Stimulated activated CD8-positive, alpha-beta memory T cell treated with anti-CD3 and anti-CD28 coated beads, Interleukin-15, amount 100 ng/mL, for 24 hours (primary cell): ENCODE measurements at places on chromosomes 3 and 15.

GRCh38 chr3:38297947-38298711 is 16.0 kb downstream of the SLC22A14 start:
- DNase-seq, result no peak

DNA sequence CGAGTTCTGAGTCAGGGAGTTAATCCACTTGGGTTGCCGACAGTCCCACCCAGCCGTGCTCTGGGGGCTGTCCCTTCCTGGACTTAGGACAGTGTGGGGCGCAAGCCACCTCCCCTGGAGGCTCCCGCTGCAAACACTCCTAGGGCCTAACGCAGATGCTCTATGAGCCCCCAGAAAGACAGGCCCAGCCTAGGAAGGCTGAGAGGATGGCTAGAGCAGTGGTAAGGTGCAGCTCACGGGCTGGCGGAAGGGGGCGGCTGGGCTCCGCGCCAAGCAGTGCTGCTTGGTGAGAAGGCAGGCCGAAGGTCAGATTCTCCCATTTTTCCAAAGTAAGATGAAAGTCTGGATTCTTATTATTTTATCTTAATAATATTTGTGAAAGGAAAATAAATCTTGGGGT is 84.6 kb upstream of the ALDH1L1 start:
- no peak for DNase-seq

GRCh38 chr3:158359339-158359738 is 211.7 kb upstream of the MLF1 start:
- DNase-seq, result no peak

DNA sequence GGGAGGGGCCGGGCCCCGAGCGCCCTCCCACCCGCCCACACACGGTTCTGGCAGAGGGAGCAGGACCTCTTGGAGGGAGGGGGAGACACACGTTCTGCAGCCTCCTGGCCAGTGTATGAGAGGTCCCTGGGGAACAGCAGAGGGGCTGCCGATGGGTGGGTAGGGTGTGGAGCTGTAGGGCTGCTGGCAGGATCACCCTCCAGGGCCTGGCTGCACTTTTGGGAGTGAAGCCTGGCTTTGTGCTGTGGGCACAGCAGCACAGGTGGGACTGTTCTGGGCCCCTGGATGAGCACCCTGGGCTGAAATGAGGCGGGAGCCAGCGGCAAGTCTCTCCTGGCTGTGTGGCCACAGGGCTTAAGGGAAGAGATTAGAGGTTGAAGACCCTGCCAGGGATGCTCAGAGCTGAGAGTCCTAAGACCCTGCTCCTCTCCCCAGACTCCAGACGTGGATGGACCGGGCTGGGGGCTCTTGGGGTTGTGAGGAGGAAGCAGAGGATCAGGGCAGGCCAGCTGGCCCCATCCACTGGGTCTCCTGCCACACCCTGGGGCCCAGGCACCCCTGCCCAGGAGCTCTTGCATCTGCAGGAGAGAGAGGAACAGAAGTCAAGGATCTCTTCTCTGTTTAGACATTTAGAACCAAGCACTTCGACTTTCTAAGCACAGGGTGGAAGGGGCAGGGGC is 45.2 kb downstream of the RGMA start:
- DNase-seq, result no peak

DNA sequence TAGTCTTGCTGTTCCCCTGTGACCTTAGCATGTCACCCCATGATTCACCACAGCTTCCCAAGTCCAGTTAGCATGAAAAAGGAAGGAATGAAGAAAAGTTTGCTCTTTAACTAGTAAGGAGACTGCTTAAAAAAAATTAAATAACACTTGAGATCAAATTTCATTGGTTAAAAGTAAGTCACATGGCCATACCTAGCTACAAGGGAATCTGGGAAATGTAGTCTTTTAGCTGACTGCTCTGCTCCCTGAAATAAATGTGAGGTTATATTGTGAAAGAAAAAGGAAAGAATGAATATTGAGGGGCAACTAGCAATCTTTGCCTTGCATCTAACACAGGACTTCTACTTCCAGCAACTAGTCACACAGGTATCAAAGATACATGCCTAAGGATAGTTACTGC is 84.7 kb upstream of the LRRN1 start:
- DNase-seq, result no peak

- DNase-seq, result no peak
These were observed 20.2 kb upstream of the CFAP161 start for GRCh38 chr15:81113861-81114291.

GRCh38 chr15:40477642-40478327 is 7.0 kb downstream of the CHST14 start:
- DNase-seq, result no peak

GRCh38 chr15:93583968-93584367 is 495.0 kb upstream of the RGMA start:
- DNase-seq, result no peak

GRCh38 chr15:44066211-44066827 is 128.8 kb downstream of the FRMD5 start:
- DNase-seq, result peak; percentile 6

- DNase-seq, result no peak
These were observed 258.3 kb upstream of the ZPLD1 start for GRCh38 chr3:102176333-102177050.

- DNase-seq, result no peak
These were observed 245.4 kb upstream of the CBLB start for GRCh38 chr3:106114220-106114619.

GRCh38 chr3:119657887-119658702 is 2.3 kb downstream of the POPDC2 start:
- DNase-seq, result no peak

GRCh38 chr3:108552267-108553159 is 36.7 kb downstream of the CIP2A start:
- DNase-seq, result no peak

DNA sequence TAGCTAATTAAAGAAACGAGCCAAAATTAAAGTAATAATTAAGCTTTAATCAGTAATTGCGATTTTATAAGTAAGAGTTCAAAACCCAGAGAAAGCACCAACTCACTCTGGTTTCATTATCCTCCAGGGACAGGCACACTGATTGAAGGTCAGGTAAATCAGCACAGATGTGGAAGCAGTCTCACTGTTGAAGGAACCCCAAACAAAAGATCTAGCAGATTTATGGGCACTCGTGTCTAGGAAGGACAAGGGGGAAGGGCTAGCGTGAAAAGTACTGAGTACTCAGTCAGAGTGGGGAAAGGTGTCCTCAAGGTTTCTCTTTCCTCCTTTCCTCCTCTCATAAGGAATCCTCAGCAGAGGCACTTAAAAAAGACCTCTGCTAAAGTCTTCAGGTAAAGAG is 320.1 kb downstream of the PYDC2 start:
- no peak for DNase-seq

DNA sequence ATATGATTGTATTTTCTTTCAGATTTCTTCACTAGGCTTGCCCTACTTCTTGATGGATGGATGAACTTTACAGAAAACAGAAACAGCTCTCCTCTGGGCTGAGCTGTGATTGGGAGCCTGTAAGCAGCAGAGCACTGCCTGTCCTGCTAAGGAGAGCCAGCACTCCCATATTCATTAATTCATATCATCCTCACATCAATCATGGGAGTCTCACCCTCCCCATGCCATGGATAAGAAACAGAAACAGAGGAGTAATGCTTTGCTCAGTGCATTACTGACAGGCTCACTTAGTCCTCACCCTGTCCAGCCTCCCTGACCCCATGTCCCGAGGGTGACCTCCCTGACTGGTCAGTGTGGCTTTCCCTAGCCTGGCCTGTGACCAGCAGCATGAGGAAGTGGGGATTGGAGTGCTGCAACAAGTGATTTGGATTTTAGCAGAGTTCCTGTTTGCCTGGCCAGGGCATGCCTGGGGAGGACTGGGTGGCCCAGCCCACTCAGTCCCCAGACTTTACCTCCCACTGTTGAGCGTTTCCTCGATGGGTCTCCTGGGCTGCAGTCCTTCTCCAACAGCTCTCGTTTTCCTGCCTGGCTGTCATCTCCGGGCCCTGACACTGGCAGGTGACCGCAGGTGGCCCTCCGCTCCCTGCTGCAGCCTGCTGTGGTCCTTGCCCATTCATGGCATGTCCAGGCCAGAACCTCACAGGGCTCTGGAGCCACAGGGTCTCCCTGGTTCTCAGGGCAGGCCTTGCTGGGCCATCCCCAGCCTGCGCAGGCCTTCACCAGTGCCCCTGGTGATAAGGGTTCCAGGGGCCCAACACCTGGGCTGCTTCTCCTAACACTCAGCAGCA is 1.3 kb upstream of the TMIE start:
- no peak for DNase-seq

DNA sequence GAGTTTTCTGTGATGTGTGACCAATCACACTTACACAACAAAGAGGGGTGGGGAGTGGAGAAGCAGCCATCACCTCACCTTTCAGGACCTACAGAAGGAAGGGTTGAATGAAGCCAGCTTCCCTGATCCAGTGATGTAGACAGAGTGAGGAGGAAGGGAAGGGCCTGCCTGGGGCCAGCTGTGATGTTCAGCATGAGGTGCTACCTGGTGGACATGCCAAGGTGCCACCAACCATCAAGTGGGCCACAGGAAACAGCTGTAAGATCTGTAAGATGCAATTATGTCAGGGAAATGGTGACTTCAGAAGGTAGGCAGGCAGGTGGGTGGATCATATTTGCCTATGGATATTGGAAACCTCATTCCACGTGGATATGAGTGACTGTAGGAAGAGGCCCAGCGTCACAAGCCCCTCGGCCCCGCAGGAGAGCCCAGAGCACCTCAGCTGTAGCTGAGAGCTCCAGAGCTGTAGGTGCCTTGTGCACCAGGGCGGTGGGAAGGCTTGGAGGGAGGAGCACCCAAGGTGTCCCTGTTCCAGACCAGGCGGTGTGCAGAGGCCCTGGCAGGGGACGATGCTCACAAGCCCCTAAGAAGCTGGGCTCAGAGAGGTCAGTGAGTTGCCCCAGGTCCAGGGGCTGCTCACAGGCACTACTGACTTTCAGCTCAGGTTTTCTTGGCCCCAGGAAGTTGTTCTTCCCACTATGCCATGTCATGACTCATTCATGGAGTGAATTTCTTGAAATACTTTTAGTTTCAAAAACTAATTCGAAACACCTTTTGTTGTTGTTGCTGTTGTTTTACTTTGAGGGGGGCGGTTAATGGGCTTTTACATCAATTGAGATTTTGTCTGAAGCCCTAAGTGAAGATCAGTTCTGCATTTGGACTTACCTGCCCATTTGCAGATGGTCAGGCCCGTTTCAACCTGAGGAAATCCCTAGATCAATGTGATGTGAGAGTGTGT is 94.2 kb upstream of the ALDH1A3 start:
- DNase-seq, result no peak

- peak; percentile 52 for DNase-seq
These were observed 16.9 kb downstream of the MRPL46 start for GRCh38 chr15:88450125-88450798.

GRCh38 chr15:69305933-69306568 is 7.3 kb downstream of the PAQR5 start:
- DNase-seq, result no peak

DNA sequence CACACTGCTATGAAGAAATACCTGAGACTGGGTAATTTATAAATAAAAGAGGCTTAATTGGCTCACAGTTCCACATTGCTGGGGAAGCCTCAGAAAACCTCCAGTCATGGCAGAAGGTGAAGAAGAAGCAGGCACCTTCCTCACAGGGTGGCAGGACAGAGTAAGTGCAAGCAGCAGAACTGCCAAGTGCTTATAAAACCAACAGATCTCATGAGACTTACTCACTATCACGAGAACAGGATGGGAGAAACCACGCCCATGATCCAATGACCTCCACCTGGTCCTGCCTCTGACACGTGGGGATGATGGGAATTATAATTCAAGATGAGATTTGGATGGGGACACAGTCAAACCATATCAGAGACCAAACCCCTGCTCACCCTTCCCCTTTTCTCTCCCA is 75.0 kb downstream of the TRIM69 start:
- DNase-seq, result no peak

- no peak for DNase-seq
These were observed 39.0 kb downstream of the ANAPC13 start for GRCh38 chr3:134446800-134447199.

- no peak for DNase-seq
These were observed 160.7 kb downstream of the SQOR start for GRCh38 chr15:45795440-45796069.

GRCh38 chr15:101156061-101156460 is 95.8 kb downstream of the CHSY1 start:
- DNase-seq, result no peak

DNA sequence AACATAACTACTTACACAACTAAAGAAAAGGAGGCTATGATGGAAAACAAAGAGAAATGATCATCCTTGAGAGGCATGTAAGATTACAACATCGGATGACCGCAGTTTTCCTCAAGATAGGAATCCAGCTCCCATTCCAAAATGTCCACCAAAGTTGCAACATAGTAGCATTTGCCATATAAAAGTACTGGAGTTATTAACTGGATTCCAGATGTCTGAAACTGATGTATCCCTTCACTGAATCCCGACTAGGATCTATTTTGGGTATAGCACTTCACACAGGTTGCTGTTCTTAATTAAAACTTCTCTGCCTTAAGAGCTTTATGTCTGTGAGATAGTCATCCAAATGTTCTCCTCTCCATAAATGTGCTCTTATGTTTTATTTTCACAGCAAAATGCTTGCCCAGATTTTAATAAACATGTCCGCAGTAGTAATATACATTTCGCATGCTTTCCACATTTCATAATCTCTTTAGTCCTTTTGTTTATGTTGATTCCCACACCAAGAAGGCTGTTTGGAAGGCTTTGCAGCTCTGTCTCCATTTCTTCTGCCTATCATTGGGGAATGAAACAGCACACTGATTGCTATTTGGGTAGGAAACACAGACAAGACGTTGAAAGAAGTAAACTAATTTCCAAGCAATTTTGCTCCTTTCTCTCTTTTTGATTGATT is 716.5 kb upstream of the CFAP20DC start:
- no peak for DNase-seq

DNA sequence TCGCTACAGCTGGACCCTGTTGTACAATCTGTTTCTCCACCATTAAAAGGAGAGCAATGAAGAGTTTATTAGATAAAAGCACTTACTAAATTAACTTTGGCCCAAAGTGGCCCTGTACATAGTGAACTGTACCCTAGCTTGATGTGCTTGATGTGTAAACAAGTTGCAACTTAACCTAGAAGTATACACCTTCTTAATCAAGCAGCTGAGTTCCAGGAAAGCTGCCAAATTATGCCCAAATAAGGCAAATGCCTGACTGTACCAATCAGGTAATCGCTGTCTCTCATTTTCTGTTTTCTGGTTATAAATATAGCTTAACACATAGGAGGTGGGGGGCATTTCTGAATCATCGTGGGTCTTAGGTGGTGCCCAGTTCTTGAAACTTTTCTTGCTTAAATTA is 704.8 kb upstream of the CBLB start:
- DNase-seq, result no peak

DNA sequence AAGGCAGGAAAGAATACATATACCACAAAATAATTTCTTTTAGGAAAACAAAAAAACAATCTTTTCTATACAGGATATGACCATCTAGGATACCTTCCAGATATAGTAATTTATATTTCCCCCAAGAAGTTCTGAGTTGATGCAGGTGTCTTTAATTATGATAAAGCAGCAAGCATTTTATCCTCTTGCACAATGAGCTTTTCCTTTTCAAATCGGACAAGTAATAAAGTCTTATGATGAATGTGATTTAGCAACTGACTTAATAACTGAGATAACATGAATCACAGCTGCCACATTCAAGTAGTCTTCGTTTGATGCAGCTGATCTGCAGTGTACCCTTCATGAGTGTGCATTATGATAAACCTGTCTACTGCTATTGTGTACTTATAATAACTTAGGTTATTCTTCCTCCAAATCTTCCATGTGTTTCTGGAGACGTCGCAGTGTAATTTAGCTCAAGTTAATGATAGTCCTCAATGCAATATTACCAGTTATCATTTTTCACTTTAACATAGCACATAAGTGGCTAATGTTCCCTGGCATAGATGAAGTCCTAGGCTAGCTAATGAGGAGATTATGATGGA is 260.3 kb upstream of the MRPL3 start:
- no peak for DNase-seq

GRCh38 chr3:63089007-63089750 is 188.9 kb upstream of the SYNPR start:
- DNase-seq, result no peak
